Lower lobe of right lung (tissue), 2 donors: ENCODE measurements at places on chromosomes 13 and 19. TPM values are rescaled to one million over a fixed set of nuclear protein-coding genes. Genes with fewer than 3 reads are reported as not detected.

Gene CBY2
- not detected for total RNA-seq

Gene ZNF66
- 7.6 TPM for total RNA-seq

Gene CNMD
- not detected for total RNA-seq

Gene UPK1A
- total RNA-seq: not detected

Gene SLC5A5
- total RNA-seq: 0.18 TPM

Gene CEBPA
- total RNA-seq: 75.1 TPM

Gene SIGLEC10
- 17.4 TPM for total RNA-seq

Gene COL5A3
- total RNA-seq: 8.9 TPM

Gene ANGPTL4
- 11.0 TPM for total RNA-seq

Gene GPR183
- total RNA-seq: 9.0 TPM

Gene NALCN
- total RNA-seq: 0.83 TPM

Gene CYP2F1
- total RNA-seq: 1.7 TPM

Gene PTGER1
- 0.62 TPM for total RNA-seq

Gene RGS9BP
- 2.1 TPM for total RNA-seq

Gene SULT2A1
- not detected for total RNA-seq

Gene RFXANK
- total RNA-seq: 67.0 TPM

Gene IZUMO1
- 2.9 TPM for total RNA-seq

Gene ACER1
- total RNA-seq: not detected

Gene RGL3
- total RNA-seq: 55.8 TPM

Gene ADAMTSL5
- 3.3 TPM for total RNA-seq

Gene OR10H1
- not detected for total RNA-seq

Gene YJU2
- total RNA-seq: 16.7 TPM

Gene TUBGCP3
- 34.5 TPM for total RNA-seq

Gene LHB
- not detected for total RNA-seq

Gene C19orf12
- 19.2 TPM for total RNA-seq

Gene ADGRE3
- total RNA-seq: 25.5 TPM

Gene SIGLEC11
- 7.7 TPM for total RNA-seq

Gene N4BP2L2
- total RNA-seq: 192 TPM

Gene SPRED3
- total RNA-seq: 0.62 TPM

Gene USF2
- total RNA-seq: 171 TPM

Gene TRIP10
- total RNA-seq: 65.8 TPM

Gene ZIK1
- 2.9 TPM for total RNA-seq

Gene APOE
- 447 TPM for total RNA-seq

Gene ZNF723
- total RNA-seq: not detected

Gene EPSTI1
- total RNA-seq: 38.6 TPM

Gene PRTN3
- total RNA-seq: not detected

Gene TMEM272
- 0.09 TPM for total RNA-seq

Gene ZNF415
- total RNA-seq: 4.0 TPM

Gene PSPN
- 2.2 TPM for total RNA-seq
